NCI-H2171 treated with DMSO at 0.1 percent for 48 hours (cell line): ENCODE measurements at places on chromosomes 2 and 18.

GRCh38 chr18:76364282-76365259 lies 130.5 kb downstream of the ZNF516 start:
- DNase-seq = no peak

- DNase-seq = no peak
Measured at GRCh38 chr2:71699428-71699827, 246.1 kb downstream of the DYSF start.

GRCh38 chr2:100625717-100626116 lies 62.9 kb downstream of the PDCL3 start:
- no peak for DNase-seq

GRCh38 chr2:2026252-2026831 lies 282.0 kb upstream of the PXDN start:
- no peak for DNase-seq

DNA sequence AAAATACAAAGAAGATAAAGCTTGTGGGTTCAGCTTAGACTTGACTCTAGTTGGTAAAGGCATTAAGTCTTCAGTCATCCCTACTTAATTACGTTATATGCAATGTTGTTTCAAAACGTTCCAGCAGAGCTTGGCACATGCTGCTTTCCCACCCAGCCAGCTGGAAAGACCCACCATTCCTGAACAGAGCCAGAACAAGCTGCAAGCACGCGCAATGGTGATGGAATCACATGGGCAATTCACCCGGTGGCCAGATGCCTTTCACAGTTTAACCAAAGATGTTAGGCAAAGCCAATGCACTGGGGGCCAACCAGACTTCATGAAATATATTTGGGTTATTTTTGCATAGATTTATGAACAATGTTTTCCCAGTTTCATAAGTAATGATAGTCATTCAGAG lies 123.4 kb upstream of the CDH20 start:
- DNase-seq = no peak

- peak; percentile 79 for DNase-seq
Measured at GRCh38 chr2:70684846-70685622, 83.0 kb downstream of the ADD2 start.

DNA sequence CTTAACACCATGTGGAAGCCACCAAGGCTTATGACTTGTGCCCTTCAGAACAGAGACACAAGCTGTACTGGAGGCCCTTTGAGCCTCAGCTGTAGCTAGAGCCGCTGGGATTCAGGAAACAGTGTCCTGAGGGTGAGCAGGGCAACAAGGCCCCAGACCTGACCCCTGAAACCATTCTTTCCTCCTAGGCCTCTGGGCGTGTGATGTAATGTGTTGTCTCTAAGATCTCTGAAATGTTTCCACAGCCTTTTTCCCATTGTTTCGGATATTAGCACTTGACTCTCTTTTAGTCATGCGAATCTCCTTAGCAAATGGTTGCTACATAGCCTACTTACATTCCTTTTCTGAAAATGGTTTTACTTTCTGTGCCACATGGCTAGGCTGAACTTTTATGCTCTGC lies 114.9 kb downstream of the CD8B2 start:
- DNase-seq = no peak

- DNase-seq = no peak
Measured at GRCh38 chr2:37039580-37039979, 44.6 kb downstream of the HEATR5B start.

DNA sequence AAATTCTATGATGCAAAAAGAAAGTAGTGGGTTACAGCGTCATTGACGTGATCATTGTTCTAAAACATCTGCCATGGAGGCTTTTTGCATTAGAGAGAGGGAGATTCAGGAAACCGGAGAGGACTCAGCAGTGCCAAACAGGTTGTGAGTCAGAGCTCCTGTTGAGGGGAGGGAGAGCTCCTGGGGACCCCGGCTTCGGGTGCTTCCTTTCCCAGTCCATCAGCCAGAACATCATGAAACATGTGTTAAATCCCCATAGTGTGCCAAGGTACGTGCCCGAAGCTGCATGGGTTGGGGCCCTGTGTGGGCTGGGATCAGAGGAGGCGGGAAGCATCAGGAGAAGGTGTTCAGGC lies 791 bp upstream of the CYRIA start:
- DNase-seq = peak; percentile 6

DNA sequence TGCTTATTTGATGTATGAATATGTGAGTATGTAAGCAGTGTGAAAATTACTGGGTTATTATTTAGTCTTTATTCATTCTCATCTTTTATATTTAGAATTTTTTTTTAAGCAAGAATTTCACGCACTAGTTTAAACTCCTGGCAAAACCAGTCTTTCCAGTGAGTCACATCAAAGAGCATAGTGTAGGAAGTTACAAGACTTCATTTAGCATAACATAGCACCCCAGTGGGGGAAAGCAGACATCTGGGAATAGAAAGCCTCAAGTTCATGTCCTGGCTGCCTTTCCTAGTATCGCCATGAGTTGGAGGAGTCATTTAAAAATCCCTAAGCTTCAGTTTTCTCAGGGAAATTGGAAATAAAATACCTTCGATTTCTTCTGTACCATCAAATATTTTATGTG lies 408.3 kb downstream of the NUP35 start:
- no peak for DNase-seq

- no peak for DNase-seq
Measured at GRCh38 chr2:40955042-40955441, 503.2 kb upstream of the SLC8A1 start.

GRCh38 chr2:1496359-1496821 lies 83.1 kb downstream of the TPO start:
- no peak for DNase-seq

DNA sequence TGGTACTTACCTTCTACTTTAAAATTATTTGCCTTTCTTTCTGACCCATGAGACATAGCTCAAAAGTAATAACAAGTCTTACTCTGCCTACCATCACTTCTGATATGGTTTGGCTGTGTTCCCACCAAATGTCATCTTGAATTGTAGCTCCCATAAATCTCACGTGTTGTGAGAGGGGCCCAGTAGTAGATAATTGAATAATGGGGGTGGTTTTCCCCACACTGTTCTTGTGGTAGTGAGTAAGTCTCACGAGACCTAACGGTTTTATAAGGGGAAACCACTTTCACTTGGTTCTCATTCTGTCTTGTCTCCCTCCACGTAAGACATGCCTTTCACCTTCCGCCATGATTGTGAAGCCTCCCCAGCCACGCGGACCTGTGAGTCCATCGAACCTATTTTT lies 47.5 kb downstream of the GALNT3 start:
- no peak for DNase-seq

DNA sequence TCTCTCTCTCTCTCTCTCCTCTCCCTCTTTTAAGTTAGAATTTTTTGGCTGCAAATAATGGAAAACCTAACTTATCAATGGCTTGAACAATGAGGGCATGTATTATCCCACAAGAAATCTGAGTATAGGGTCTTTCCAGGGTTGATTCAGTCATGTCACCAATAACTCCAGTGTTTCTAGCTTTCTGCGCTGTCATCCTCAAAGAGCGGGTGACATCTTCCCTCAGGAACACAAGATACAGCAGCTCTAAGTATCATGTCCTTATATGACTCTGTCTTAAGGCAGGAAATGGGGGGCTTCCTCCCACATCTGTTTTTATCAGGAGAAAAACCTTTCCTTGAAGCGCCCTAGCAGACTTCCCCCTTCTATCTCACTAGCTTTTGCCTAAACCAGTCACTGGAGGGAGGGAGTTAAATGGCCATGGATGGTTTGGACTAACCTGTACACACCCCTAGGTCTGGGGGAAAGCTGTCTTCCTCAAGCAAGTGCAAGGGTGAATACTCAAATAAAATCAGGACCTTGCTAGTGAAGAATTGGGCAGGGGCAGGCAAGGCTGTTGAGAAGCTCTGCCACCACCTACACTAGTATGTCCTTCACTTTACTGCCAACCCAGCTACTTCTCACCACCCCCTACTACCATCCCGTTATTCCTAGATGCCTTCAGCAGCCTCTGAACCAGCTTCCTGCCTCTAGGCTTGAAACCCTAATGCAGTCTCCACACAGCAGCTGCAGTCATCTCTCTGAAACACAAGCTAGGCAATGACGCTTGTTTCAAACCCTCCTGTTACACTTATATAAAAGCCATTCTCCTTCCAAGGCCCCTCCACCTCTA lies 7.5 kb upstream of the TUBA4A start:
- no peak for DNase-seq

DNA sequence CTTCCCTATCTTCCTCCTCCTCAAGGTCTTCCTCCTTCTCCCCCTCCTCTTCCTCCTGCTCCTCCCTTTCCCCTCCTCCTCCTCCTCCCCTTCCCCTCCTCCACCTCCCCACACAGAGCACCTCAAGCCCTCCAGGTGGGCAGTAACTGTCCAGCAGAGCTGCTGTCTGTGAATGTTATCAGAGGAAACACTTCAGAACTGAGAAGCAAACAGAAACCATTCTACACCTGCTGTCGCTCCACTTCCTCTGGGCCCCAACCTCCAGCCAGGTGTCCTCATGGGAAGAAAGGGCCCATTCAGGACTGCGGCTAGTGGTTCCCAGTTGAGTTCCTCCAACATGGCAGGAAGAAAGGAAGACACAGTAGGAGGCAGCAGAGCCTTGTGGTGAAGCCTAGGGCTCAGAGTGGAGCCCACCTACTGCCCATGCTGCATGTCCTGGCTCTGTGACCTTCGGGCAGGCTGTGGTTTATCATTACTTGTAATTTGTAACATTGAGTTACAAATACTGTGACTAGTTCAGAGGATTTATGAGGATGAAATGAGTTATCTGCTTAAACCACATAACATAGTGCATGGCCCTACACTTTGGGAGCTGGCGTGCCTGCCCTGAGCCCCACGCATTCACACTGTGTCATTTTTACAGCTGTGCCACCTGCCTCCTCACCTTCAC lies 165.9 kb upstream of the ID2 start:
- no peak for DNase-seq

GRCh38 chr2:239318790-239319661 lies 81.8 kb downstream of the HDAC4 start:
- no peak for DNase-seq

DNA sequence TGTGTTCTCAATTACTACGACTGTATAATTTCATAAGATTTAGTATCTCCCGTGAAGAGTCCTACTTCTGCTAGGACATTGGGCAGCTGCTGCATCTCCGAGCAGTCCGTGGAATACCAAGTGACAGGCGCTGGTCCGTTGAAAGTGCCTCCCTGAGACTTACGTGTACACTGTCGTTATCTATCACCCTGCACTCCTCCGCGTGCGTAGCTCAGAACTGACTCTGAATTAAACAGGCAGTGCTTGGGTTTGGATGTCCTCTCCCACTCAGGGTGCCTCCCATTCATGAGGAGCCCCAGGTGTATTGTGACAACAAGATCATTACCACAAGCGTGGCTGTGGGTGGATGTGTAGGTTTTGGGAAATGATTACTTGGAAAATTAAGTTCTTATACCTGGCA lies 148.4 kb downstream of the SH3RF3 start:
- no peak for DNase-seq

DNA sequence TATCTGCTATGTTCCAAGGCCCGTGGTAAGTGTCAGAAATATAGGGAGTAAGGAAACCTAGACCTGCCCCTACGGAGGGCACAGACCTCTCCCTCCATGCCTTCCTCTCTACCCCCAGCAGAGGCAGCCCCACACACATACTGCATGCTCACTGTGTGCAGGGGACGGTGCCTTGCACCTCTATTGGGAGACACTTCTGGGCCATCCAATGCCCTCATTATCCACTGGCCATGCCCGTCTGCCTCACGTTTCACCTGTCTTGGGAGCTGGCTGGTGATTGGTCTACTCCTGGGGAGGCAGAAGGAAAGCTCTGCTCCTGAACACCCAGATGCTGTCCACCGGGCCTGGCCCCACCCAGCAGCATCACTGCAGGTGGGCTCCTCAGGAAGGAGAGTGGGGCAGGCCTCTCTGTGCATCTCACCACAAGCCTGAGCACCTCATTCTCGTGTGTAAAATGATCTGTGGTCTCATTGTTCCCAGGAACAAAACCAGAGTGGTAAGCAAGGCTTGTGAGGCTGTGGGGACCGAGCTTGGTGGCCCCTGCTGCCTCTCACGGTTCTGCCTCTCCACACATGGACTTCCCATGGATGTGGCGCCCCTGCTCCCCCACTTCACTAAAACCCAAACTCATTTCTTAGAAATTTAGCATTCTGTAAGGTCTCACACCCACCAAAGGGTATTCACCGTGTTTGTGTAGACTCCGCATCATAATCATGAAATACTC lies 312.5 kb upstream of the HS6ST1 start:
- DNase-seq = no peak

DNA sequence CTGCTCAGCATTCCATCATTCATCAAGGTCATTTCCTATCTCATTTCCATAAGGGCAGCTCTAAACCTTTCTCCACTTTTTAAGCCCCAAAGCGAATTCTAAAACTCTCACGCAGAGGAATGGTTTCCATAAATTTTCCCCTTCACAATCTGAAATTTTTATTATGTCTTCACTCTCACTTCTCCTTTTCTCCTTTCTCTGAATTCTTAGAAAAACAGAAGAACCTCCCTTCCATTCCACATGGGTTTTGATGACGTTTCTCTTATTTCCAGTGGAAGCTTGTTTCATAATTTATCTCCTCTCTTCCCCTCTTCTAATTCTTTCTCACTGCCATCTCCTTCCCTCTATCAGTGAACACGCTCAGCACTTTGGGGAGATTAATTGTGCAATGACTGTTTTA lies 97.3 kb downstream of the SPATS2L start:
- no peak for DNase-seq

GRCh38 chr2:152243761-152244640 lies 68.4 kb upstream of the STAM2 start:
- no peak for DNase-seq

DNA sequence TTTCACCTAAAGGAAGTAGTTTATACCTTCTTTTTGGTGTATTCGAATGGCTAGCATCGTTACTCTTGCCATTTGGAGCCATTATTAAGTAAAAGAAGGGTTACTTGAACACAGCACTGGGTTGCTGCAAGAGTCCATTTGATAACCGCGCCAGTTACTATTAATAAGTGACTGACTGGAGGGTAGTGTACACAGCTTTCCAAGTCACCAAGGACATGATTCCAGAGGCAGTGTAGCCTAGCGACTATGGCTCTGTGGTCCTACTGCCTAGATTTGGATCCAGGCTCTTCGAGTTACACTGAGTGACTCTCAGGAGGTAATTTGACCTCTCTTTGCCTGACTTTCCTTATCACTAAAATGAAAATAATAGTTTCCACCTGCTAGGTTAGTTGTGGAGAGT lies 206.8 kb downstream of the MEIS1 start:
- no peak for DNase-seq

DNA sequence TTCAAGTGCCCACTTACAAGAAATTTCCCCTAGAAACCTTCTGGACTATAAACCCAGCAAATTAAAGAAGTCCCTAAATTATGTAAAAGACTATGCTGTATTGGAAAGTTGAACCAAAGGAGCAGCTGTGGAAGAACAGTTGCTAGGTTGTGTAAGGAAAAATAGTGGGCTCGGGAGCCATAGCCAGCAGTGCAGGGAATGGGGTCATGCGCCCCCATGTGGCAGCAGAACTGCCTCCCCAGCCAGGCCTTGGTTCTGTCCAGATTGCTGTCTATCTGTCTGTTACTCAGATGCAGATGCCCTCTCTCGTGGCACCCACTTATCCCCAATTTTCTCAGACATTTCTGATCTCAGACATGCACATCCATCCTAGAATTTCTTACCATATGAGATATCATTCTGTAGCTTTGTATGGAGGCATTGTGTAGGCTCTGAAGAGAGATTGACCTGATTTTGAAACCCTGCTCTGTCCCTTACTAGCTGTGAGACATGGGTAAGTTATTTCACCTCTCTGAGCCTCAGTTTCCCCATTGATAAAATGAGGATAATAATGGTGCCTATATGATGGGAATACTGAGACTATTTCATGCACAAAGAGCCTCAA lies 258.3 kb downstream of the SS18 start:
- DNase-seq = peak; percentile 21
